GM23338 (cell line): ENCODE measurements at places on chromosomes 5 and 9. TPM values are rescaled to one million over a fixed set of nuclear protein-coding genes. Genes with fewer than 3 reads are reported as not detected.

Gene SLC45A2
- not detected in 2 replicates for total RNA-seq

Gene HMCN2
- 2.6 and 4.7 TPM in 2 replicates for total RNA-seq

Gene PCDH1
- 155 and 183 TPM in 2 replicates for total RNA-seq

- H3K4me3 ChIP-seq, result no peak overlapping the region
- H3K36me3 ChIP-seq, result no peaks in the 10 kb centered on the region
- no peaks in the 10 kb centered on the region for H3K4me1 ChIP-seq
- H3K27ac ChIP-seq, result no peak overlapping the region
These were observed 823.2 kb downstream of the TLE1 start for GRCh38 chr9:80866121-80866520.

DNA sequence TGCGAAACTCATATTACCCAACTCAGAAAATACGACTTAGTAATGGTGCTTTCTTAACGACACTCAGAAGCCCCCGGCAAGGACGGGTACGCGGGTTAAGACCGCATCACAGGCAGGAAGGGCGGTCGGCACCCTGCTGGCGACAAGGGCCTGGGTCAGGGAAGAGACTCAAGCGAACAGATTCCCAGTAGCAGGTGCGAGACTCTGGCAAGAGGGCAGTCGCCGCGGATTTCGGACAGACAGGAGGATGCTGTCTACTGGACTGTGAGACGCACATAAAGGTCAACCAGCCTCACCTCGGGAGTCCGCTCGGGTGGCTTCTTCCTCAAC lies 398 bp downstream of the RAPGEF6 start:
- peak overlapping the region; percentile 55 for H3K27ac ChIP-seq
- DNase-seq, result peak; percentile 89
- no peaks in the 10 kb centered on the region for H3K27me3 ChIP-seq
- peaks cover 38% of the 10 kb centered on the region for H3K4me1 ChIP-seq

GRCh38 chr5:81908044-81908443 lies 63.8 kb upstream of the ATG10 start:
- H3K27ac ChIP-seq, result no peak overlapping the region
- no peak overlapping the region for H3K4me3 ChIP-seq
- DNase-seq, result no peak
- H3K4me1 ChIP-seq, result peaks cover 10% of the 10 kb centered on the region; the same call in 1 of the 2 replicates
- no peaks in the 10 kb centered on the region for H3K27me3 ChIP-seq

GRCh38 chr9:111533099-111533790 lies 8.3 kb downstream of the ZNF483 start:
- H3K27ac ChIP-seq, result no peak overlapping the region
- no peaks in the 10 kb centered on the region for H3K27me3 ChIP-seq
- H3K36me3 ChIP-seq, result peaks cover 56% of the 10 kb centered on the region
- DNase-seq, result no peak
- H3K4me3 ChIP-seq, result no peak overlapping the region

DNA sequence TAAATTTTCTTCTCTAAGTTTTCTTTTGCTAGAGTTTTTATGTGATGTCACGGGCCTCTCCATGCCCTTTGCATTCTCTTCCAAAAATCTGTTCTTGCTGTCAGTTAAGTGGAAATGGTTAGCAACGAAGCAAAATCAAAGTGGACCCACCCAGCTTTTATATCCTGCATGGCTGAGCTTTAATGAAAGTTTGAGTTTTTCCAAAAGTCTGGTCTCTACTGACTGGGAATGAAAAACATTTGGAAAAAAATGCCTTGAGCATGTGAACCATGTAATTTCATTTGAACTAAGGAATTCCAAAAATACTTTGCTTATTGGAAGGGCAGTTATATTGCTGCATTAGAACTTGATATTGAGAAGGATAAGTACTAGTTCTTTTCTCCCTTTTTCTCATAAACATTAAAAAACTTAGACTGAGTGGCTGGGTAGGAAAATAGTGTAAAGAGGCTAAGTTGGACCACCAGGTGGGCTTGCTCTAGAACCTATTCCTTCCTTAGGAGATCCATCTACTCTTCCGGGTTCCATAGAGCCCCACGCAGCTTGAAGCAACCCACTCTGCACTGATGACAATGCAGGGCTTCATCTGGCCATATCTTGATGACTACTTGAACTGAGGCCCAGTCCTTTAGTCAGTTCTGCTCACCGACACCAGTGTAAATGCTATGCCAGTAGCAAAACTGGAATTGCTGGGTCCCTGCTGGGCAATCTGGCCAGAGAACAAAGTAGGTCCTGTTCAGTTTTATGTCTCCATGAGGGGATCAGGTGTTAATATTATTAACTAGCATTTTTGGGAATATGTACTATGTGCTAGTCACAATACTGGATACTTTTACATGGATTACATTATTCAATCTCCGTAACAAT lies 17.4 kb upstream of the RIC1 start:
- peaks cover 5% of the 10 kb centered on the region; the same call in 1 of the 2 replicates for H3K4me1 ChIP-seq
- no peaks in the 10 kb centered on the region for H3K36me3 ChIP-seq
- no peak overlapping the region for H3K4me3 ChIP-seq
- DNase-seq, result no peak
- no peak overlapping the region for H3K27ac ChIP-seq
- no peaks in the 10 kb centered on the region for H3K27me3 ChIP-seq
